ENCODE measurements at places on chromosomes 12 and 14.

- no peak for DNase-seq
Measured at GRCh38 chr14:23929136-23929535, 24.4 kb upstream of the DHRS4 start.

GRCh38 chr12:93585247-93585646, 12.8 kb downstream of the SOCS2 start:
- DNase-seq, result no peak

DNA sequence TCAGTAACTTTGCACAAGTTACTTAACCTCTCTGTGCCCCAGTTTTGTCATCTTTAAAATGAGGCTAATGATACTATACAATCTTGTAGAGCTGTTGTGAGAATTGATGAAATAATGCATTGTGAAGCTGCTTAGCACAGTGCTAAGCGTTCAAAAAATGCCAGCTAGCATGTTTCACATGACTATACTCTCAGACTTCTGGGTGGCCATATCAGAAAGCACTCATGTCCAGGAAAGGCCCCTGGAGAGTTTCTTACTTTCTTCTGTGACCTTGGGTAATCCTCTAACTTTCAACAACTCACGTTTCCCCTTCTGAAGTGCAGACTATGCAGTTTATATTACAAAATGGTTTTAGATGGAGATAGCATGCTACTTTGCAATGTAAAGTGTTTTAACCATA, 68.1 kb downstream of the TPH2 start:
- DNase-seq, result peak; percentile 16

DNA sequence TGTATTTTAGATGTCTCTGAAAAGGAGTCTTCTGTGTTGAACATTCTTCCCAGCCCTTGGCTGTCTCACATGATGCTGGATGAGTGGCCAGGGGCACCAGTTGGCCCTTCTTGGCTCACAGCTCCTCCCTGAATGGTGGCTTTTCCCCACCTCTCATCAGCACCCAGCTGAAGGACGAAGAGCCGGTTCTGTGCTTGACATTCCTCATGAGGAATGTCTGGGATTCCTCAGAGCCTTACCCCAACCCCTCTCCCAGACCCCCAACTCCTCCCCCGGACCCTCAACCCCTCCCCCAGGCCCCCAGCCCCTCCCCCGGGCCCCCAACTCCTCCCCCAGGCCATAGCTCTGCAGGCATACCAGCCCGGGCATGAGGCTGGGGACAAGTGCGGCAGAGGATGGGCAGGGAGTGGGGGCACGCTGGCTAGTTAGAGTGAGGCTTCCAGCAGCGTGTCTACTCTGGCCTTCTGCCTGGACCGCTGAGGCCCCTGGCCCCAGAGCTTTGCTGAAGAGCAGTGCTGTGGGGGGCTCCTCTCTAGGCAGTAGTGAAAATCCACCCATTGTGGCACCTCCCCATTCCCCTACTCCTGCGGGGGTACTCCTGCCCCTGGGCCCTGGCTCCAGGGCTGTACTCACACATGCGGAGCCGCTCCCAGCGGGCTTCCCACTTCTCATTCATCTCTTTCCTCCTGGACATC, 64.3 kb downstream of the PLEKHG3 start:
- DNase-seq, result no peak

- no peak for DNase-seq
Measured at GRCh38 chr12:75711271-75711670, 199.9 kb upstream of the KRR1 start.

- no peak for DNase-seq
Measured at GRCh38 chr12:106249411-106250135, 1.8 kb upstream of the CKAP4 start.

GRCh38 chr14:70354204-70354603, 5.3 kb downstream of the COX16 start:
- no peak for DNase-seq

GRCh38 chr12:106645465-106646330, 62.9 kb downstream of the RFX4 start:
- DNase-seq, result no peak

DNA sequence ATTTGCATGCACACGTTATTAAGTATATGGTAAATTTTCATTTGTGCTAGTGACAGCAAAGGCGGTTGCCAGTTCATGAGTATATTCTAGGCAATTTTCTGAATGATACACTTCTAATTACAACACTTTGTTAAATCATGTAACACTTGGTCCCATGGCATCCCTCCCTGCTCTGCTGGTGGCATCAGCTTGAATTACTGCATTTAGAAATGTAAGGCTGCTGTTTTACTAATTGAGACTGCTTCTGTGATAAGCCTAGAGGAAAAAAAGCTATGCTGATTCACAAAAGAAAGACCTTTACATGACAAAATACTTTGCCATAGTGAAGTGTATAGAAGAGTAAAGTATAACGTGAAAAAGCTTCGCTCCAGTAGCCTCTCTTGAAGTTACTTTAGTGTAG, 636.1 kb downstream of the KCNH5 start:
- no peak for DNase-seq

- DNase-seq, result peak; percentile 43
Measured at GRCh38 chr12:122681814-122682213, 21.3 kb downstream of the HCAR2 start.

GRCh38 chr14:55000381-55000780, 26.5 kb downstream of the WDHD1 start:
- no peak for DNase-seq

- DNase-seq, result no peak
Measured at GRCh38 chr14:76473481-76474263, 97.7 kb downstream of the ESRRB start.

- no peak for DNase-seq
Measured at GRCh38 chr12:128318341-128318740, 51.4 kb downstream of the TMEM132C start.

GRCh38 chr12:33734871-33735270, 287.4 kb upstream of the ALG10 start:
- DNase-seq, result no peak

DNA sequence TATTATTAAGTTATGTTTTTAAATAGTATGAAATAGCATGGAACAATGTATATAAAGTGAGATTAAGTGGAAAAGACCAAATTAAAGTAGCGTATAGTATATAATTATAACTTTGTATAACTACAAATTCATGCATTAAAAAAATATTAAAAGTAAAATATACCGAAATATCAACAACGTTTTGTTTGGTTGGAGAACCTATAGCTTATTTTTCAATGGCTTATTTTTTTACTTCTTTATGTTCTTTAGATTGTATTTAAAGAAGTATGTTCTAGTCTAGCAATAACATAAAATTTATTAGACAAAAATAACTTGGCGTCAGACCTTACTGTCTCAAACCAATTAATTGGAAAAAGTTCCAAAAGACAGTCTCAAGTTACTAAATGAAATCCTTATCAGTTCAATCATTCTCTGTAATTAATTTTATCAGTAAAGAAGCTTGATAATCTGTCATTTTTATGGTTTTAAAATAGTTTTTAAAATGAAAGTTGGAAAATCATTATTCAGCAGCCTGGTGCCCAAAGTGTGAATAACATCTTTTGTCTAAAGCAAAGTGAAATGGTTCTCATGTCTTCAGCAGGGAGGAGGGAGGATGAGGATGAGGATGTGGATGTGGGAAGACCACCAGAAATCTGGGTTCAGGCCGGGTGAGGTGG, 46.7 kb downstream of the IRAK3 start:
- DNase-seq, result peak; percentile 22

DNA sequence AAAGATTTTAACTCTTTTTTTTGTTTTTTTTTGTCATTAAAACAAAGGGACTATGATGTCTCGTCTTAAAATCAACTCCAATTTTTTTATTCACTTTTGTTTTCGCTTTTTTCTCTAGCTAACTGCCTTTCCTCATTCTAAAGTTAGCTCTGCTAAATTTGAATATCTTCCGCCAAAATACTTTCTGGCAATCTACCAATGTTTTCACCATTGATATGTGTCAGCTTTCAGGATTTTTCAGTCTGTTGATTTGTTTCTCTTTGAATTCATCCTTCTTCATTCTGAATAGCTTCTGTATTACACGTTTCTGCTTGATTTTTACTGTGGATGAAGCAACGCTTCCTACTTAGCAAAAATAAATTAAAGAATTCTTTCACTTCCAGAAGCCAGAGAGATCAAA, 38.7 kb upstream of the NOVA1 start:
- DNase-seq, result peak; percentile 34

DNA sequence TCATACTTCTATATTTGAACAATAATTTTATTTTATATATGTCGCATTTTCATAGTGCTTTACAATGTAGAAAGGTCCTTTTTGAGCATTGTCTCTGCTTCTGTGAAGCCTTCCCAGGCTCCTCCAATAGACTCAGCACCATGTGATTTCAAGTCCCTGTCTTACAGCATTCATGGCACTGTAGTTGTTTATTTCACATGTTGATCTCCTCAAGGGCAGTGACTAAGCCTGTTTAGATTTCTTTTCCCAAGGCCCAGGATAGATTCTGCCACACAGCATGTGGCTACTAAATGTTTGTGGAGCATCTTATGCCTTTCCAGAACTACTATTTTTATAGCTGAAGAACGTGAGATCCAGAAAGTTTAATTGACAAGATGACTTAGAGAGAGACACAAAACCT, 391.7 kb downstream of the TMEM117 start:
- DNase-seq, result no peak

GRCh38 chr14:102421411-102422057, 58.8 kb downstream of the TECPR2 start:
- DNase-seq, result no peak

DNA sequence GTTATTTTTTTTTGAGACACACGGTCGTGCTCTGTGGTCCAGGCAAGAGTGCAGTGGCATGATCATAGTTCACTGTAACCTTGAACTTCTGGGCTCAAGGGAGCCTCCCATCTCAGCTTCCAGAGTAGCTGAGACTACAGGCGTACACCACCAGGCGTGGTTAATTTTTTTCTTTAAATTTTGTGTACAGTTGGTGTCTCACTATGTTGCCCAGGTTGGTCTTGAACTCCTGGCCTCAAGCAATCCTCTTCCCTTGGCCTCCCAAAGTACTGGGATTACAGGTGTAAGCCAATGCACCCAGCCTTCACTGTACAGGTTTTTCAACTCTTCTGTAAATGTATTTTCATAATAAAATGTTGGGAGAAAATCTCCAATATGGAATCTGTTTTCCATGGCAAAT, 5.7 kb upstream of the KLC1 start:
- DNase-seq, result no peak

DNA sequence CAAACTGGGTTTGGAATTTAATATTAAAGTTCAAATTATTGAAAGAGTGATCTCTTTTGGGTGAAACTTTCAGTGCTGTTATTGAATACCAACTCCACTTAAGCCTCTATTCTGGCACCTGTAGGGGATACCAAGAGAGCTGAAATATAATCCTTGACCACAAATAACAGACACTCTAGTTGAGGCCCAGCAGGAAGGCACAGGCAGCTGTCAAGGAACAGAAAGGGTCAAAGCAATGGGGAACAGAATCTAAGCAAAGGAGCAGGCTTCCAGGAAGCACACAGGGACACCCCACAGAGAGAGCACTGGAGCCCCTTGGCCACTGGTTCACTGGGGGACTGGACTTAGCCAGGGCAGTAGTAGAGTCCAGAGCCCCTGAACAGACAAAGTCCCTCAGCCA, 120.9 kb upstream of the SFSWAP start:
- no peak for DNase-seq

- DNase-seq, result no peak
Measured at GRCh38 chr14:39446131-39446744, 14.0 kb upstream of the FBXO33 start.

DNA sequence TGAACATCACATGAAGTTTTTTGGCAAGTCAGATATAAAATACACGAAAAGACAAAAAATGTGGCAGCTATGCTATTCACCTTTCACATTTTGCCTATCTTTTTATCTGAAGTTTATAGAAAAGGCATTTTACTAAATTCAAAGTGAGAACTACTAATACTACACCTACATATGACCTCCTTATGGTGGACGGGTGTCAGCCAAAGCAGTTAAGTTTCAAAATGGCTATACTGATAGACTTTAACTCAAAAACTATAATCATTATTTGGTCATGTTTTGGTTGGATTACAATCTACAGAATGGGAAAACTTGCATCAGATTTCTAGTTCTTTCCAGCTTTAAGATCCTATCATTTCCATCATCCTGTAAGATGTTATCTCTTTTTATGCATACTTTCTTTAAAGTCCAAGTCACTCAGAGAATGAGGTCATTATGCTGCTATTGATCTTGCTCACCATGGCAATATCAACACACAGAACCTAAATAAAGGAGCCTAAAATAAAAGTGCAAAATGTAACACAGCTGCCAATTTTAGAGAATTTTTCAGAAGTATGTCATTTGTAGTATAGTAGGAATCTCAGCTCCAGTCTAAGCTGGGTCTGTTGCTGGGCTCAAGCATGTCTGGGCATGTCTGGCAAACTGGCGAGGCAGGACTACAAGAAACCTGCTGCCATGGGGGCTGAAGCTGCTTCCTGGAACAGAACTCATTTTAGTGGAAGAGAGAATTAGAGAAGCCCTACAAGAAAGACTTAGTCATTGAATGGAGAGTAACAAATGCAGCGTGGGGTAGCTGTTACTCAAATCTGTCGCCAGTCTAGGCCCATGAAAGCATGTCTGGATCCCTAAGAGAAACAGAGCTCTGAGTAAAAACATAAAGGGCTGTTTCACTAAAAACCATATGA, 7.6 kb upstream of the AEBP2 start:
- peak; percentile 90 for DNase-seq

GRCh38 chr14:73792481-73792880, 59.1 kb upstream of the PTGR2 start:
- no peak for DNase-seq

- no peak for DNase-seq
Measured at GRCh38 chr14:41900644-41901043, 294.0 kb downstream of the LRFN5 start.

DNA sequence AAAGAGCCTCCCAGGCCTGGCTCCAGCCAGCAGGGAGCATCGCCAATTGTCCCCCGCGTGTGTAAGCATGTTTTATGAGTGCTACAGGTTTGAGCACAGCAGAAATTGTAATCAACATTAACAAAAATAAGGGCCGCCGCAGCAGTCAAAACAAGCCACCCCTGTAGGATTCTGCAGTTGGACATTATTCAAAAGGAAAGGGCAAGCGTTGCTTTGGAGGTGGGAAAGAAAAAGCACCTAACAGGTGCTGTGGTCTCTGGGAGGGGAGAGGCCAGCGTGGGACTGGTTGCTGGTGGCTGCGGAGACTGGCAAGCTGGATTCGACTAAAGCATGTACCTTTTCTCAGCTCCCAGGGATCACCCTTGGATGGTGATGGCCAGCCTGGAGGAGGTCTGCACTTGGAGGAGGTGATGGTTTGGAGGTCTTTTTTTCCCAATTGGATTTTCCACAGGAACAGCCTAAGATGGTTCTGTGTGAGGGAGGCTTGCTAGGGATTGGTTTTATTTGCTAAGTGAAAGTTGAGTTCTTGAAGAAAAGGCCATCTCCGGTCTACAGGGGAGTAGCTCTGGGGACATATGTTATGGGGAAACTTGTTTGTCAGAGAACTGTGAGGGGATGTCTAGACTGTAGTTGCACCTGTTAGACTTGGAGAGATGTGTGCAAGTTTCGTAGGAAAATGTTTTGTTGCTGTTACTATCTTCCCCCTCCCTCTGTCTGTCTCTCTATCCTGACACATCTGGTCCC, 2.0 kb downstream of the DYRK2 start:
- no peak for DNase-seq

GRCh38 chr14:54692284-54692772, 125.4 kb downstream of the SAMD4A start:
- no peak for DNase-seq

All from fibroblast of skin of right biceps (primary cell).